Glutamatergic neuron (in vitro differentiated cells): ENCODE measurements at places on chromosomes 4 and X. TPM values are rescaled to one million over a fixed set of nuclear protein-coding genes. Genes with fewer than 3 reads are reported as not detected.

GRCh38 chr4:119053997-119054396 lies 81.6 kb upstream of the MYOZ2 start:
- no peak for DNase-seq

DNA sequence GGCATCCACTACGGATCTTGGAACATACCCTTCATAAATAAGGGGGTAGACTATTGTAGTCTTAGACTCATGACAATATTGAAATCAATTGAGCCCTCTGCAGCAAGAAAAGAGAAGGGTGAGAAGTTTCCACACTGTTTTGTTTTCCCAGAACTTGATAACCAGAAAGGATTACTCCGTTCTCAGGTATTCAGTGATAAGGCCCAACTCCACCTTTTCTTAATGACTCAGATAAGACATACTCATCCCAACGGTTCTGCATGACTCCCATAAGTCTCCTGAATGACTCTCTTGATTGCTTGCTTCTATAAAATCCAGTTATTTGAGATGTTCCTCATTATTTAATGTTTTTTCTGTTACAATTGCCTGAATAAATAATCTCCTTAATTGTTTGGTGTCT lies 111.7 kb downstream of the PABPC4L start:
- DNase-seq: no peak

- DNase-seq: no peak
Measured at GRCh38 chr4:128335541-128335940, 47.9 kb upstream of the PGRMC2 start.

- no peak for DNase-seq
Measured at GRCh38 chr4:137039370-137039769, 492.9 kb downstream of the PCDH18 start.

- DNase-seq: peak; percentile 29
Measured at GRCh38 chr4:121698236-121698671, 1.5 kb upstream of the ANXA5 start.

DNA sequence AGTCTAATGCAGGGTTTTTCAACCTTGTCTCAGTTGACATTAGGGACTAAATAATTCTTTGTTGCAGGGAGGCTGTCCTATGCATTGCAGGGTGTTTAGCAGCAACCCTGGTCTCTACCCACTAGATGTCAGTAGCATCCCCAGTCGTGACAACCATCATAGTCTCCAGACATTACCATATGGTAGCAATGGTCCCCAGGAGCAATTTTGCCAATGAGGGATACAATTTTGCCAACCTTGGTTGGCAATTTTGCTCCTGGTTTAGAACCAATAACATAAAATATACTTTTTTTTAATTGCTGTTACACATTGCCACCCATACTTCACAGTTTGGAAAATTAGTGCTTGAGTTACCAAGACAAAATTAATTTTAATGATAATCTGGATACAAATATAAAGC lies 6.0 kb downstream of the EREG start:
- no peak for DNase-seq

DNA sequence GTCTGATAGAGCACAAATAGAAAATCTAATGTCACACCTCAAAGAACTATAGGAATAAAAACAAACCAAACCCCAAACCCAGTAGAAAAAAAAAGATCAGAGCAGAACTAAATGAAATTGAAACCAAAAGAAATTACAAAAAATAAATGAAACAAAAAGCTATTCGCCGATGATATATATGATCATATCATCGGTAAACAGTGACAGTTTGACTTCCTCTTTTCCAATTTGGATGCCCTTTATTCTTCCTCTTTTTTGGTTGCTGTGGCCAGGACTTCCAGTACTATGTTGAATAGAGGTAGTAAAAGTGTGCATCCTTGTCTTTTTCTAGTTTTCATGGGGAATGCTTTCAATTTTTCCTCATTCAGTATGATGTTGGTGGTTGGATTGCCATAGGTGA lies 215.3 kb upstream of the AR start:
- DNase-seq: no peak

DNA sequence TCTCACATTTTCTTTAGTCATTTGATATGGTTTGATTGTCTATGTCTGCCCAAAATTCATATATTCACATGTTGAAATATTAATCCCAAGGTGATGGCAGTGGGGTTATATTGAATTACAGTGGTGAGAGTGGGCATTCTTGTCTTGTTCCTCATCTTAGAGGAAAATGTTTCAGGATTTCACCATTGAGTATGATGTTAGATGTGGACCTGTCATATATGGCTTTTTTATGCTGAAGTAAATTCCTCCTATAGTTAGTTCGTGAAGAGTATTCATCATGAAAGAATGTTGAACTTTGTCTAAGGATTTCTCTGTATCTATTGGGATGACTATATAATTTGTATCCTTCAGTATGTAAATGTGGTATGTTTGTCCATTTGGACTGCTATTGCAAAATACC lies 512.3 kb upstream of the EPHA5 start:
- DNase-seq: no peak

DNA sequence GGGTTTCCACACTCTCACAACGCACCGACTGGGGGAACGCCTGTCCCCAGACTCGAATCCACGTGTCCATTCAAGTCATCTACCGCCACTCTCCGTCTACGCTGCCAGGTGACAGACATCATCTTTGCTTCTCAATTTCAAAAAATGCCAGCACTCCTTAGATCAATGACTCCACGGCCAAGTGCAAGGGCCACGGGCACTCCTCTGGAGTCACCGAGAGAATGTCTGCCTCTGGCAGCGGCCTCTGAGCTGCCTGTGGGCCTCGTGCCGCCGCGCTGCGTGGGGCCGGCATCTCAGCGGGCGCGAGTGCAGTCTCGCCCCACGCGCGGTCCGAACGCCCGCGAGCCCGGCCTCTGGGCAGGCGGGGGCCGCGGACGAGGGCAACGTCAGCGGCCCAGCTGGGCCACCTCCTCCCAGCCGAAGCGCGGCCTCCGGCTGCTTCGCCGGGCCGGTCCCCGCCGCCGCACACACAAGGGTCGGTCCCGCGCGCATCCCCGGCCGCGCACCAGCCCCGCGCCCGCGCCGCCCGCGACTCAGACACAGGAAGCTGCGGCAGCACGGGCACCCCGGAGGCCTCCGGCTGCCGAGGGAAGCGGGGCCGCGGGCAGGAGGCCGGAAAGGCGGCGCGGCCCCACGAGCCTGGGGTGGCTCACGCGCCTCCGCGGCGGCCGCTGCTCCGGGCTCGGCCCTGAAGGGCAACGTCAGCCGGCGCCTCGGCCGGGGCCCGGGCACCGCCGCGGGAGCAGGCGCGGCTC lies 450 bp downstream of the ACSL1 start:
- peak; percentile 59 for DNase-seq

DNA sequence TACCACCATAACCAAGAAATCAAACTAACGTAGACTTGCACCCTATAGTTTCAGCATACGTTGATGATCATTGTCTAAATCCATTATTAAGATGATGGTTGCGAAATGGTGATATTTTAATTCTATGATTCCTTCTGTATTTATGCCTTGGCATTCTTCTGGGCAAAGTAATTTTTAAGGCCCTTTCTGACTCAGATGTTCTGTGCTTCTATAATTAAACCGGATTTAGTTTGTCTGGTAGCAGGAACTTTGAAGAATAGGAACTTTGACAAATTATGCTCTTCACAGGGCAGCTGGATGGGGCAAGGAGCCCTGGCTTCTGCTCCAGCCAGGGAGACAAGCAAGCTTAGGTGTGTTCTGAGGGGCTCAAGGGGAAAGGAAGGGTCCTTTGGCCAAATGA lies 23.8 kb upstream of the PLAC1 start:
- DNase-seq: no peak

Gene UBE2D3
- 261 TPM for total RNA-seq

Gene NDP
- not detected for total RNA-seq

Gene IQCM
- not detected for total RNA-seq

Gene MAGEA2B
- total RNA-seq: 10.6 TPM

Gene TMEM47
- 2.8 TPM for total RNA-seq
